Thyroid gland (tissue), 4 donors: ENCODE measurements at places on chromosomes 5 and 9. TPM values are rescaled to one million over a fixed set of nuclear protein-coding genes. Genes with fewer than 3 reads are reported as not detected.

DNA sequence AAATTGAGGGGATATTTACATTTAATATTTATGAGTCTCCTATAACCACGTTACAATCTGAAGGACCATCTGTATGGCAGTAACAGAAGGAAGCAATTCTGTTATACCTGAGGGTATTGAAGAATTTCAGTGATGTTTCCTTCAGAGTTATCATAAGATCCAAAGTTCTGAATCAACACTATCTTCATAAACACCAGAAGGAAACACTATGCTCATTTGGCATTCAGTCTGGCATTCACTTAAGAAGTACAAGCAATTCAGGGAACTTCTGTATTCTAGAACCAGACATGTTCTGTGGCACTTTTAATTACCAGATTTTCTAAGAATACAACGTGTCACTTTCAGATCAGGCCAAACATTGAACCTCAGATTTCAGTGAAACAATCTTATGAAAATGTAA lies 9.6 kb downstream of the DAB2 start:
- no peak overlapping the region for H3K4me3 ChIP-seq
- H3K27me3 ChIP-seq: no peaks in the 10 kb centered on the region
- no peak overlapping the region for H3K27ac ChIP-seq
- H3K36me3 ChIP-seq: no peaks in the 10 kb centered on the region
- H3K4me1 ChIP-seq: peaks cover 7% of the 10 kb centered on the region

GRCh38 chr9:100099722-100100042 lies 639 bp downstream of the INVS start:
- H3K4me3 ChIP-seq: peak overlapping the region; percentile 95
- H3K4me1 ChIP-seq: peaks cover 15% of the 10 kb centered on the region
- peak overlapping the region; percentile 88 for H3K27ac ChIP-seq
- no peaks in the 10 kb centered on the region for H3K27me3 ChIP-seq
- DNase-seq: peak; percentile 9
- no peaks in the 10 kb centered on the region for H3K36me3 ChIP-seq

GRCh38 chr9:135988493-135988892 lies 27.3 kb upstream of the UBAC1 start:
- DNase-seq: no peak
- no peaks in the 10 kb centered on the region for H3K27me3 ChIP-seq
- H3K4me3 ChIP-seq: no peak overlapping the region
- H3K36me3 ChIP-seq: no peaks in the 10 kb centered on the region
- no peak overlapping the region for H3K27ac ChIP-seq

ZDHHC11B gene
- total RNA-seq: 3.5 TPM

EEIG1 gene
- 27.6 TPM for total RNA-seq
